ENCODE measurements at places on chromosomes 13 and 19. TPM values are rescaled to one million over a fixed set of nuclear protein-coding genes. Genes with fewer than 3 reads are reported as not detected.

GRCh38 chr19:20503476-20503875, 62.1 kb downstream of the ZNF737 start:
- H3K36me3 ChIP-seq: no peaks in the 10 kb centered on the region
- H3K27ac ChIP-seq: no peak overlapping the region
- H3K27me3 ChIP-seq: no peaks in the 10 kb centered on the region
- no peaks in the 10 kb centered on the region for H3K4me1 ChIP-seq

DNA sequence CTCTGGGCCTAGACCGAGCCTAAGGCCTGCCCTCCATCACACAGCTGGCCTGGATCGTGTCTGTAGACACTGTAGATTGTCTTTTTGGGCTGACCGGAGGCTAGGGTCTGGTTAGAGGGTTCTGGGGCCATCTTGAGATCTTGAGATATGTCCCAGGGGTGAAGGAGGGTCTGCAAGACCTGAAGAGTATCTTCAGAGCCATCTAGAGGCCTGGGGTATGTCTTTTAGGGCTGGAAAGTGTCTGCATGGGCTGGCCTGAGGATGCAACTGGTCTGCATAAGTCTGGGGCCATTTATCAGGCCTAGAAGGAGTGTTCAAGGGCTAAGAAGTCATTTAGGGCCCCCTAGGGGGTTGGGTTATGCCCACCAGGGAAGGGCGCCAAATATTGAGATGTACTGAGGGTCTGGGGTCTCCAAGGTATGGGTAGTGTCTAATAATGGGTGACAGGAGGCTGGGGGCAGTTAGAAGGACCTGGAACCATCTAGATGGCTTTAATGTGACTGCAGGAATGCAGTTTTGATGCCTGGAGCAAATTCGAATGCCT, 555 bp downstream of the SCAF1 start:
- H3K4me3 ChIP-seq: peak overlapping the region; percentile 98
- no peaks in the 10 kb centered on the region for H3K27me3 ChIP-seq
- peak overlapping the region; percentile 91 for H3K27ac ChIP-seq
- H3K36me3 ChIP-seq: peaks cover 8% of the 10 kb centered on the region
- peaks cover 15% of the 10 kb centered on the region for H3K4me1 ChIP-seq

DNA sequence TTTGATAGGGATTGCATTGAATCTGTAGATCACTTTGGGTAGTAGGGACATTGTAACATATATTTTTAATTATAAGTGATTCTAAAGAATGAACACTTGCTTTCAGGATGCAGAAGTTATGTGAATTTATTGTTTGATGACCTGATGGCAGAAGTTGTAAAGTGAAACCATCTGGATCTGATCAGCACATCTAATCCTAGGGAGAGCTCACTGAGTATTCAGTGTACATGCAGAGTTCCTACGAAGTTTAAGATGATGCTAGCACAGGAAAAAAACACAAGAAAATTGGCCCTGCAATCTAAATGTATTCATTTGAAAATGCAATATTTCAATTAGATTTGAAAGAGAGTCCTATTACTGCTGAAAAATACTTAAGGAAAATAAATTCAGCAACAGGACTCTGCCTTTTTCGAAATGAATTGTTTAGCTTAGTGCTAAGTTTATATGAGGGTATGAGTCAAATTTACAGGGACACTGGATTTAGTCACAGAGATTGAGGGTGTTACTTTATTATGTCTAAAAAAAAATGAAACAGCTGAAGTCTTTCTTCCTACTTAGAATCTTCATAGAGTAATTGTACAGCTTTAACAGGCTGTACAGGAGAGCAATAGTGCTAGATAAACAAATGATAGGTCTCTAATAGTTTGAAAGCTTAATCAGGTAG, 385.7 kb downstream of the DCT start:
- DNase-seq: no peak
- H3K4me1 ChIP-seq: no peaks in the 10 kb centered on the region
- no peak overlapping the region for H3K4me3 ChIP-seq
- H3K27me3 ChIP-seq: no peaks in the 10 kb centered on the region
- no peaks in the 10 kb centered on the region for H3K36me3 ChIP-seq

The RFPL4AL1 gene
- total RNA-seq: not detected

DNA sequence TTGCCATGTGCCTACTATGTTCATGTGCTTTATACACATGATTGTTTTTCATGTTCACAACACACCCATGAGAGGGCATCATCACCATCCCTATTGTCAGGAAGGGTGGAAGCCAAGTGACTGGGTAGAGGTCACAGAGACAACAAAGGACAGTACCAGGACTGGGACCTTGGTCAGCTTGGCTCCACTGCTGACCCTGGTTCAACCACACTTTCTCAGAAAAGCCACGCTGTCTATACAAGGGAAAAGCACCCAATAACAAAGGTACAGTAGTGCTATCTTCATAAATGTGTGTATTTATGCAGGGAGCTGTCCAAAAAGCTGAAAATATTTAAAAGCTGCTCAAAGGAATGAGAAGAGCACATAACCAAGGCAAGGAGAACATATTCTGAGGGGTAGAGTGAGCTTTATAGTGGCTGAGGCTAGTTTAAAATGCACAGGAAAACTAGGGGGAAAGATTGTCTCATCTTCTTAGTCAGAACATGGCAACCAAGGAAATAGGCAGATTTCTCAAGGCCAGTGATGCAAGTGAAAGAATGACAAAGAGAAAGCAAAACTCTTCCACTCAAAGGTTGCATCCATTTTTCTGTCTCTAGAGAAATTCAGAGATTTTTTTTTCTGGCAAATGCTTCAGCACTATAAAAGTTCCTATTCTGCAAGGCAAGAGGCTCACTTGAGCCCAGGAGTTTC, 415.0 kb downstream of the FOXO1 start:
- DNase-seq: no peak
- no peaks in the 10 kb centered on the region for H3K36me3 ChIP-seq
- H3K27ac ChIP-seq: no peak overlapping the region
- H3K4me3 ChIP-seq: no peak overlapping the region
- H3K4me1 ChIP-seq: no peaks in the 10 kb centered on the region
- H3K27me3 ChIP-seq: no peaks in the 10 kb centered on the region

DNA sequence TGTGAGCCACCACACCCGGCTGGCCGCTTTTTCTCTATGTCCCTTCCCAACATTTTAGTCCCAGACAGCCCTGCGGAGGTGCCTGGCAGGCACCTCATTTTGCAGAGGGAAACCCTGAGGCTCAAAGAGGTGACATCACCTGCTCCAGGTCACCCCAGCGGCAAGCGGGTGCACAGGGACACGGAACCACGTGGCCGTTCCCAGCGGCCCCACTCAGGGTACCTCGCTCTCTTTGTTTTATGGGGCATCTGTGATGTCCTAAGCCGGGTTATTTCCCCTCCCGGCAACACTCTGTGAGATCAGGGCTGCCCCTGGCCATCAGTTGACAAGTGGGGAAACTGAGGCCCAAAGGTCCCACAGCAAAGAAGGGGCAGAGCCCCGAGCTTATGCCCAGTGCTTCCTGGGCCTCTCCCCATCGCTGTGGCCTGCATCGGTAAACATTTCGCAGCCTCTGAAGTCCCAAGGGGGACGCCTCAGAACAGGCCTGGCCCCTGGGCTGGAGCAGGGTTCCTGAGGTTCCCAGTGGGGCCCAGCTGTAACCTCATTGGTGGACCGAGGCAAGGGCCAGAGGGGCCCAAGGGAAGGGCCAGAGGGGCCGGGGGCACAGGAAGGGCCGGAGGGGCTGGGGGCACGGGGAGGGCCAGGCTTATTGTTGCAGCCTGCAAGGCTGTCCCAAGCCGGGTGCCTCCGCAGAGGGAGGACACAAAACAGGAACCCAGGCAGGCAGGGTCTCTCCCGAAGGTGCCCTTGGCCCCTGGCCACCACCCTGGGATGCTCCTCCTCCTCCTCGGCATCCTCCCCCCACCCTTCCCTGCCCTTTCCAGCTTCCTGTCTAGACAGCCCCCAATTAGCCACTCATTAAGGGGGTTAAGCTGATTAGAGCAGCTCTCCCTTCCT, 39.0 kb downstream of the SMIM24 start:
- H3K27me3 ChIP-seq: no peaks in the 10 kb centered on the region
- DNase-seq: no peak
- no peaks in the 10 kb centered on the region for H3K36me3 ChIP-seq
- H3K4me3 ChIP-seq: no peak overlapping the region
- peaks cover 14% of the 10 kb centered on the region for H3K4me1 ChIP-seq

GRCh38 chr13:43990021-43990420, 110.3 kb downstream of the LACC1 start:
- DNase-seq: no peak
- H3K27ac ChIP-seq: no peak overlapping the region
- H3K27me3 ChIP-seq: no peaks in the 10 kb centered on the region

Measured in H1 (cell line).